ENCODE measurements at places on chromosomes 7 and 10. TPM values are rescaled to one million over a fixed set of nuclear protein-coding genes. Genes with fewer than 3 reads are reported as not detected.

BAIAP2L1 gene
- total RNA-seq = not detected

ADCK2 gene
- total RNA-seq = 34.1 TPM

MET gene
- 6.9 TPM for total RNA-seq

PHYHIPL gene
- total RNA-seq = 30.4 TPM

ASB10 gene
- total RNA-seq = not detected

ADAM22 gene
- 121 TPM for total RNA-seq

DDC gene
- total RNA-seq = not detected

LIMK1 gene
- 21.9 TPM for total RNA-seq

GRID2IP gene
- total RNA-seq = 1.3 TPM

AUTS2 gene
- 383 TPM for total RNA-seq

AMZ1 gene
- 2.5 TPM for total RNA-seq

ZCCHC24 gene
- 5.9 TPM for total RNA-seq

PTPRE gene
- 25.7 TPM for total RNA-seq

C10orf90 gene
- total RNA-seq = 0.31 TPM

SFTPD gene
- 0.94 TPM for total RNA-seq

LRRD1 gene
- total RNA-seq = 3.8 TPM

HECW1 gene
- 107 TPM for total RNA-seq

MEOX2 gene
- total RNA-seq = not detected

IMMP2L gene
- 14.7 TPM for total RNA-seq

GPAM gene
- total RNA-seq = 45.7 TPM

MMP21 gene
- total RNA-seq = 0.31 TPM

NPY4R gene
- not detected for total RNA-seq

ASAH2 gene
- total RNA-seq = 2.5 TPM

PALD1 gene
- total RNA-seq = 10.3 TPM

COL17A1 gene
- total RNA-seq = not detected

OR9A2 gene
- total RNA-seq = 5.6 TPM

SPDYE18 gene
- total RNA-seq = 0.94 TPM

KAZALD1 gene
- 0.94 TPM for total RNA-seq

NUDT13 gene
- total RNA-seq = 1.6 TPM

TSPAN33 gene
- 5.6 TPM for total RNA-seq

PRKCQ gene
- total RNA-seq = 2.2 TPM

ANKRD61 gene
- not detected for total RNA-seq

ARHGAP22 gene
- total RNA-seq = 5.0 TPM

SH2D4B gene
- 1.6 TPM for total RNA-seq

TRAPPC14 gene
- 19.7 TPM for total RNA-seq

NCF1 gene
- total RNA-seq = not detected

MCM10 gene
- total RNA-seq = 5.0 TPM

MACC1 gene
- total RNA-seq = under 0.01 TPM

CDC123 gene
- 111 TPM for total RNA-seq

ANTXRL gene
- not detected for total RNA-seq

OR6V1 gene
- not detected for total RNA-seq

GHRHR gene
- total RNA-seq = not detected

BICC1 gene
- total RNA-seq = 4.7 TPM

C10orf53 gene
- total RNA-seq = not detected

NKX2-3 gene
- not detected for total RNA-seq

LDB3 gene
- not detected for total RNA-seq

DPP6 gene
- 88.6 TPM for total RNA-seq

AKAP9 gene
- 279 TPM for total RNA-seq

GTF2IRD2 gene
- 52.9 TPM for total RNA-seq

ALKBH4 gene
- total RNA-seq = 16.3 TPM

GGCT gene
- 13.5 TPM for total RNA-seq

OR2A12 gene
- total RNA-seq = not detected
